GM23338 (cell line): ENCODE measurements at places on chromosomes 3 and 15. TPM values are rescaled to one million over a fixed set of nuclear protein-coding genes. Genes with fewer than 3 reads are reported as not detected.

- H3K27me3 ChIP-seq: no peaks in the 10 kb centered on the region
- peak; percentile 23 for DNase-seq
- no peaks in the 10 kb centered on the region for H3K4me1 ChIP-seq
- H3K4me3 ChIP-seq: no peak overlapping the region
These were observed 57.4 kb downstream of the HRH1 start for GRCh38 chr3:11211531-11212298.

DNA sequence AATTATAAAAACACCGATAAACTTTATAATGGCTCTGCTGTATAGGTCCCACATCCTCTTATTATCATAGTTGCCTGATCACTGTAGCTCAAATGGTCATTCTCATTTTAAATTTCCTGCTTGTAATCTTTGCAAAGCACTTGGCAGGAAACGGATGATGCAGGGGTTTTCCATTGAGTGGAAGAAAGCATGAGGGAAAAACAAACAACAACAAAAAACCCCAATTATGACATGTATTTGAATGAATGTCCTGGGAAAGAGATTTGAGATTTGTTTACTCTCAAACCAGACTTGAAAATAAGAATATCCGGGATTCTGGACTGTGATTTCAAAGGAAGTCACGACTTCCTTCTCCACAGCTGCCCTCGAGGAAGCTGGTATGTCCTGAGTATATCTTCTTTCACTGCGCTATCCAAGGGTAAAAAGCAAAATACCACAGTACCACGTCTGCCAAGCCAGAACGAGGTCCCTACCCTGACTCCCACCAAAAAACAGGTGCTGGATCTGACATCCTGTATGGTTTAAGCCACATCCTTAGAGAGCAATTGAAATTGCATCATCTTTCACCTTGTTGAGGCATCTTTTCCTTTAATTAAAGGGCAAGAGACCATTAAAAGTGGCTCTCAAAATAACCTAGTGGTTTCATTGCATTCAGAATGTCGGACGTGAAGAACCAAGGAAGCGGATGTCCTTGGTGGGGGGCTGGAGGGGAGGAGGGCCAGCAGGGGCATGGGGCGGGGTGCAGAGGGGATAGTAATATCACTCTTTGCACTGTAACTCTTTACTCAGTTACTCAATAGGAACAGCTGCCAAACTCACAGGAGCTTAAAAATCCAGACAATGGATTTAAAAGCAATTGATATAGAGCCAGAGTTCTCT lies 13.5 kb upstream of the TIPIN start:
- H3K4me1 ChIP-seq: peaks cover 12% of the 10 kb centered on the region
- no peak overlapping the region for H3K4me3 ChIP-seq
- peak overlapping the region; percentile 67 for H3K27ac ChIP-seq
- H3K27me3 ChIP-seq: no peaks in the 10 kb centered on the region

SPINT1 gene
- 209 and 253 TPM in 2 replicates for total RNA-seq

DNA sequence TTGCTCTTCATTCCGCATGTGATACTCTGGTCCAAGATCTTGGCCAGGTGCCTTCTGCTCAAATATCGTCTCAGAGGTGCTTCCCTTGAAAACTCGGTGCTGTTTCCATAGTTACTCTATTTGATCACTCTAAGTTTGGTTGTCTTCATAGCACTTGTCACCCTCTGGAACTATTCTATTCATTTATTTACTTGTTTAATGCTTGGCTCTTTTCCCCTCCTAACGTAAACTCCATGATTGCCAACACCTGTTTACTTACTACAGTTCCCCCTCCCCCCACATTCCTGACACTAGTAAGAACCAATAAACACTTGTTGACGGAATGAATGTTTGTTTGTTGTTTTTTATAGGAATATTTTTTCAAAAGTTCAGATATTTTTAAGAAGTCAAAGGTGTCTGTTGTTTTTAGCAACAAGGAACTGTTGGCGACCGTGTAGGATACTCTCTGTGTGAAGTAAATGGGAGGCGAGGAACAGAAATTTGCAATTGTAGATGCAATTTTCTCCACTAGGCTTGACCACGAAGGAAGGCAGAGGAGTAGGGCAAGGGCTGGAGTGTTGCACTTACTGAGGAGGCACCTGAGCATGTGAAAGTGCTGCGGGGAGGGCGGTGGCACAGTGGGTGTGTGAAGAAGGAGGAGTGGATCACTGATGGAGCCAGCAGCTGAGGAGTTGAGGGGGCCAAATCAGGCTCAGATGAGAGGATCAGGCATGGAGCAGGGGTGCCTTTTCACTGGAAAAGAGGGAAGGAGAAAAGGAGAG lies 48.4 kb downstream of the MOBP start:
- H3K27me3 ChIP-seq: no peaks in the 10 kb centered on the region
- peak; percentile 40 for DNase-seq
- no peak overlapping the region for H3K27ac ChIP-seq
- no peak overlapping the region for H3K4me3 ChIP-seq
- H3K36me3 ChIP-seq: no peaks in the 10 kb centered on the region
- no peaks in the 10 kb centered on the region for H3K4me1 ChIP-seq

DNA sequence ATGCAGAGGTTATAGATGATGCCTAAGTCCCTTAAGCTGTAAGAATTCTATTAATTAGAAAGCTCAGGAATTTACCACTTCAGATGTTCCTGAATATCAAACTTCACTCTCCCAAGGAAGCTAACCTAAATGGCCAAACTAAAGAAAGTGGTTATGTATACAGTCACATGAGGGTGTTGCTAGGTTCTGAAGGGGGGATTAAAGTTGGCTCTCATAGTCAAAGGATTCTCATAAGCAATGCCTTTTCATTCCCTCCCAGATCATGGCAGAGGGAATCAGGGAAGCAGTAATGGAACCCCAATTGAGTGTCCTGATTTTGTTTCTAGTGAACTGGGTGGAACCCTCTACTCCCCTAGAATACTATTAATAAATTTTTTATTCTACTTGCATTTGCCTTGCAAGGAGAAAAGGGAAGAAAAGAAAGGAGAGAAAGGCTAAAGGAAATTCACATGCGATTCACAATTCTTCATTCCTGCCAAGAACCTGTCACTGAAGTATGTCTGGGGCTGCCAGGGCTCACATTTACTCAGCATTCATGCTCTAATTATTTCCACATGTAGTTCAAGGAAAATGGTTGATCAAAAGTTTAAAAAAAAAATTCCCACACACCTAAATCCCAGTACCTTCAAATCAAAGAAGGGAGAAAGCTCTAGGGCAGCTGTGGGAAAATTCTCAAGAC lies 25.1 kb downstream of the FSTL1 start:
- no peak for DNase-seq
- H3K27me3 ChIP-seq: no peaks in the 10 kb centered on the region
- H3K4me3 ChIP-seq: no peak overlapping the region
- H3K4me1 ChIP-seq: no peaks in the 10 kb centered on the region
- H3K27ac ChIP-seq: no peak overlapping the region

- H3K27ac ChIP-seq: no peak overlapping the region
- no peak overlapping the region for H3K4me3 ChIP-seq
- peaks cover 11% of the 10 kb centered on the region; the same call in 1 of the 2 replicates for H3K4me1 ChIP-seq
These were observed 6.4 kb downstream of the PDE8A start for GRCh38 chr15:84987949-84988624.

GRCh38 chr3:102715030-102715697 lies 280.3 kb downstream of the ZPLD1 start:
- no peak for DNase-seq
- no peak overlapping the region for H3K27ac ChIP-seq
- no peaks in the 10 kb centered on the region for H3K4me1 ChIP-seq
- no peak overlapping the region for H3K4me3 ChIP-seq

DNA sequence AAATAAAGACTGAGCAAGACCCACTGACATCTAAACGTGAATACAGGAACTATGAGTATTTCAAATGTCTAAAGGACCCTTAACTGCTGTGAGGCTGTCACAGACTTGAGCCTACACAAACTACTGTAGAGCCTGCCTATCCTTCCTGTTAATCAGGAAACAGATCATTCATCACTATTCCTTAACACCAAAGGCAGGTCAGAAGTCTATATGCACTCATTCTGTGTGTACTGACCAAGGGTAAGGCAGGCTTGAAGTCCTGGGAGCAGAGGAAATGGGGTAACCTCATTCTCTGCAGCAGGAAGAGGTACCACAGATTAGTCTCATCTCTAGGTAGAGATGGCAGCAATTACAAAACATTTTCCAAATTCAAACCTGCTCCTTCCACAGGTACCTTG lies 30.7 kb downstream of the NPTN start:
- H3K4me3 ChIP-seq: peak overlapping the region; percentile 44; the same call in 1 of the 2 replicates
- H3K4me1 ChIP-seq: peaks cover 80% of the 10 kb centered on the region
- DNase-seq: no peak
- H3K27me3 ChIP-seq: no peaks in the 10 kb centered on the region
- no peaks in the 10 kb centered on the region for H3K36me3 ChIP-seq
- peak overlapping the region; percentile 77; the same call in 1 of the 2 replicates for H3K27ac ChIP-seq

CXCR6 gene
- total RNA-seq: not detected in 2 replicates

PATL2 gene
- total RNA-seq: 0.35 TPM in 1 of 2 replicates, not detected in the other

GRCh38 chr3:187066228-187066995 lies 72.9 kb downstream of the RPL39L start:
- H3K4me1 ChIP-seq: peaks cover 25% of the 10 kb centered on the region
- no peaks in the 10 kb centered on the region for H3K36me3 ChIP-seq
- peak; percentile 94 for DNase-seq
- no peak overlapping the region for H3K4me3 ChIP-seq
